ENCODE measurements at places on chromosomes 2 and 18.
A peak's percentile ranks its signal among the peaks of the same experiment; 100 is the strongest.

- DNase-seq, result peak; percentile 44
These were observed 1.1 kb upstream of the RNU4ATAC start for GRCh38 chr2:121529439-121530211.

DNA sequence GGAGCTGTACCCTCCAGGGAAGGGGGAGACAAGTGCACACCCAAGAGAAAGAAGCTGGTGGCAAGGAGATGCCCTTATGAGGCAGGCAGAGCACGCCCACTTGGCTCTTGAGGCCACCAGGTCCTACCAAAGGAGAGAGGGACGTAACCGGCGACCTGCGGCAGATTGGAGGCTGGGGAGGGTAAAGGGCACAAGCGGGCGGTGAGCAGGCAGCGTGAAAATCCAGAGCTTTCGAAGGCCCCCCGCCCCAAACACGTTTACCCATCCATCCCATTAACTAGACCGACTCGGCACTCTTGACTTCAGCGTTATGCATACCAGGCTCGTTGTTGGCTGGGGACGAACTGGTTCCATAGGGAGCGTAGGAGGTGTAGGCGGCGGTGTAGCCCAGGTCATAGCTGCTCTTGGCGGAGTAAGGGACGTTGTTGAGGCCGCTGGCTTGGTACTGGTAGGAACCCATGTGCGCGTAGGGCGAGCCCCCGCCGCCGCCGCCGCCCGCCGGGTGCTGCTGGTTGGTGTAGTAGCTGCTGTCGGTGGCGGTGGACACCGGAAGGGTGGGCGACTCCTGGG lies 794 bp downstream of the DLX2 start:
- DNase-seq, result peak; percentile 66

DNA sequence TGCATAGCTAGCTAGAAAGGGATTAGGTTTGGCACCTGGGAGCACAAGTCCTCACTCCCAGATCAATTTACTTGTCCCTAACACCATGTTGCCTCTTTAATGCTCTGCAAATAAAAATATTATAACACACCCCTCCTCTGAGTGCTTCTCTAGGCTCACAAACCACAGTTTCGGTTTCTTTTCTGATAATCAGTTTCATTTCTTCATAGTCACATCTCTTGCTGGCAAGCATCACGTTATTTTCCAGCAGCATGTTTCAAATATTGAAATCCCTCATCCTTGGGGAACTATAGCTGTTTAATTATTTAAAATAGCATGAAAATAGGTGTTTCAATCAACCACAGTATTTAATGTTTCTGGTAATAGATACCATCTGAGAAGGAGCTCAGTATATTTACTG lies 13.9 kb upstream of the SMCHD1 start:
- DNase-seq, result no peak

DNA sequence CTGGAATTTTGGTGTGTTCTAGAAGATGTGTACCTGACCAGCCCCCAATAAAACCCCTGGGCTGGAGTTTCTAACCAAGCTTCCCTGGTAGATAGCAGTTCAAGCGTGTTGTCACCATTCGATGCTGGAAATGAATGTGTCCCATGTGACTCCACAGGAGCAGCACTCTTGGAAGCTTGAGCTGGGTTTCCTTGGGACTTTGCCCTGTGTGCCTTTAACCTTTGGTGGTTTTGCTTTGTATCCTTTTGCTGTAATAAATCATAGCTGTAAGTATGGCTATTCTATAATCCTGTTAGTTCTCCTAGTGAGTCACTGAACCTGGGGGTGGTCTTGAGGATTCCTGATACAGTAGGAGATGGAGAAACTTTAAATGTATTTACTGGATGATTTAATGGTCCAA lies 65.2 kb downstream of the KLHL14 start:
- no peak for DNase-seq

GRCh38 chr2:236259371-236259770 lies 4.8 kb downstream of the ASB18 start:
- DNase-seq, result no peak

GRCh38 chr18:75111760-75112159 lies 97.2 kb downstream of the PTGR3 start:
- no peak for DNase-seq

DNA sequence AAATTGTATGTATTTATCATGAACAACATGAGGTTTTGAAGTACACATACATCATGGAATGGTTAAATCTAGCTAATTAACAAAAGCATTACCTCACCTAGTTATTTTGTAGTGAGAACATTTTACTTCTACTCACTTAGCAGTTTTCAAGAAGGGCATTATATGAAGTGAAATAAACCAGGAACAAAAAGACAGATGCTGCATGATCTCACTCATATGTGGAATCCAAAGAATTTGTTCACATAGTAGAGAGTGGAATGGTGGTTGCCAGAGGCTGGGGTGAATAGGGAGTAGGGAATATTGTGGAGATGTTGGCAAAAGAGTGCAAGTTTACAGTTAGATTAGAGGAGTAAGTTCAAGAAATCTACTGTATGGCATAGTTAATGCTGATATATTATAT lies 292.0 kb downstream of the ASXL3 start:
- no peak for DNase-seq

DNA sequence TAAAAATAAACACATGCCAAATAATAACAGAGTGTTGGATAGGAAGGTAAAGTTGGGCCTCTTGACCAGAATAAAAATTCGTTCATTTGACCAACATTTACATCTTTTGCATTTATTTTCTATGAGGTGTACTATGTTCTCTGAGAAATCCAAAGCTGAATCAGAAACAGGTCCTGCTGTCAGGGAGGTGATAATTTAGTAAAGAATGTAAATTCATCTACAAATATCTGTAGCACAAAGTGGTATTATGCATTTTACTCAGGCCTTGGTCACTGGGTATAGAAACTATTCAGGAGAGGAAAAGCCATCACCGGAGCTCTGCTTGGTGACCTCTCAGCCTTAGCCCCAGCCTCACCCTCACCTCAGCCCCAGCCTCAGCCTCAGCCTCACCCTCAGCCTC lies 208.9 kb downstream of the SPP2 start:
- no peak for DNase-seq

DNA sequence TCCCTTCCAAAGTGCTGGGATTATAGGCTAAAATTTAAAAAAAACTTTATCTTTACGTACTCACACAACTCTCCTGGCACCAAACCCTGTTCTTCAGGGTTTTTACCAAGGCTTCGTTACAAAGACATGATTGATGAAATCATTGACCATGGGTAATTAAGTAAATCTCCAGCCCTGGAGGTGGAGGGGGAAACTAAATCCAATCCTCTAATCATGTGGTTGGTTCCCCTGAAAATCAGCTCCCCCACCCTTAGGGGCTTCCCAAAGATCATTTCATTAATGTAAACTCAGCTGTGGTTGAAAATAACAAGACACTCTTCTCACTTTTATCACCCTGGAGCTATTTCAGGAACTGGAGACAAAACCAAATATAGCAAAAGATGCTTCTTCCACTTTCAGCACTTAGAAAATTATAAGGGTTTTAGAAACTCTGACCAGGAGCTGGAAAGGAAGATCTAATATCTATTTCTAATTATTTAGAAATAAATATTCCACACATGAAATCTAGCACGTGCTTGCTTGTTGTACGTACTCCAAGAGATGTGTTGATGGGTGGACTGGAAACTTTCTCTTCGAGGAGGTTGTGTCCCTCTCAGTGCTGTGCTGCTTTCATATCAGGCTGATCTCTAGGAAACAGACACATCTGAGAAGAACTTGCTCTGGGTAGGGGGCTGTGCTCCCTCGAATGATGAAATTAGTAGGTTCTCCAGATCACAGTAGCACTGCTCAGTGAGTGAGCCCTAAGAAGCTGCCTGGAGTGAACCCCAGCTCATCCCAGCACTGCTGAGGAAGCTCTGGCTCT lies 67.2 kb downstream of the SMAD4 start:
- DNase-seq, result no peak

DNA sequence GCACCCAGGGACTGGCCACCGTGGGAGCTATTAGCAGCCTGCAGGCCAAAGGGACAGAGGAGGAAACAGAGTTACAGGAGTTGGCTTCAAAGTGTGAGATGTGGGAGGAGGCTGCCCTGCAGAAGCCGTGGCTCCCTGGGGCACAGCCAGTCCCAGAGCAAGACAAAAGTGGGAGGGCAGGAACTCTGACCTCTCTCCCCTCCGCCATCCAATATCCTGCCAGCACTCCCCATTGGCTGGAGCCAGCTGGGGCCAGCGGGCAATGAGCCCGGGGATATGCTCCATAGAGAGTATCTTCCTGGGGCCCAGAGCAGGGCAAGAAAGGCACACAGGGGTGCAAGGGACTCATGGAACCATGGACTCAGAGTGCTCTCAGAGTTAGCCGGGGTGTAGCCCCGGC lies 143.1 kb downstream of the INHBB start:
- DNase-seq, result no peak

DNA sequence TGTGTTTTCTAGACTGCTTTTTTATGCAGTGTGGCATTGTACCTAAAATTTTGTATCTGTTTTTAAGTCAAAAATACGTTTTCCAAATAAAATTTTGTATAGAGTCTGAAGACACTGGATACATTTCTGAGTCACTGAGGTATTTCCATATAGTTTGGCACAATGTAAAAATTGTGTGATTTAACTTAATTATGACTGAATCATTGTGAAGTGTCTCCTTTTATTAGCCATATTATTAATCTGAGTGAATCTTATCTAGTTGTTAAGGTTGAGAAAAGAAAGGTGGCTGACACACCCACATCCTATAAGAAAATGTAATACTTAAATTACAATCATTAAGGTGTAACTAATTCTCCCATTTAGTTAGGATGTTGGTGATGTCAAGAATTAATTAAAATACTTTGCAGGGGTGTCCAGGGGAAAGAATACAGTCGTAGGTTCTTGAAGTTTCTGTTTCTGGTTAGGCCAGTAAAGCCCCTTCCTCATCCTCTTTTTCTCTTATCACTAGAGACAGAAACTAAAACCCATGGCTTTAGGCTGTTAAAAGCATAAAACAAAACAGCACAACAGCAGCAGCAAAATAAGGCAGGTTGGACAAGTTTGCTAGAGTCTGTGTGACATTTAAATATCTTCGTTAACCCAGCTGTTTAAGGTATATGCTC lies 71.6 kb downstream of the UBE2E3 start:
- no peak for DNase-seq

- no peak for DNase-seq
These were observed 10.1 kb upstream of the APOB start for GRCh38 chr2:21054011-21054410.

- no peak for DNase-seq
These were observed 57.4 kb downstream of the KCNE4 start for GRCh38 chr2:223109341-223109740.

DNA sequence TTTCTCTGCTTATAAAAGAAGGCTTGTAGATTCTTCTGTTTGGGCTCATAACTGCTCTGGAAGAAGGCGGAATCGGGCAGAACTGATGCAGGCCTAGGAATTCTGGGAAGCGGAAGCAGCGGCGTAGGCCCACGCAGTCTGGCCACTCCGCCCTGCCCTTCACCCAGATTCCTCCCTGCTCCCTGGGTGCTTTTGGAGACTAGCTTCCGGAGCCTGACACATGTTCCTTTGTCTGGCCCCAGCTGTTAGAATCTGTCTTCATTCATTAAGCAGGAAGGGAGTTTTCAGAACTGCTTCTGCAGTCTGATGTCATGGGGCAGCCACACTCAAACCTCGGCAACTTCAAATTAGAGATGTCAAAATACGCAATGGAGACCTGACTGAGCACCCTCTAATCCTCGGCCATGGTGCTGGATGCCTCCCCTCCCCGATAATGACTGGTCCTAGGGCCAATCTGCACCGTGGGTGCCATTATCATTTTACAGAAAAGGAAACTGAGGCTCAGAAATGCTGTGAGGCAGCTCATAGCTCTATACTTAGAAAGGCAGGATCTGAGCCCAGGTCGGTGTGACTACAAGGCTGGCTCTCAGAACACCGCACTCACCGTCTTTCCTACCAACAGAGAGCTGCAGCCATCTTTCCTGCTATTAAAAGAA lies 275.7 kb downstream of the MYCN start:
- DNase-seq, result no peak

- no peak for DNase-seq
These were observed 87.2 kb downstream of the RHOB start for GRCh38 chr2:20533993-20534622.

- DNase-seq, result no peak
These were observed 312.5 kb downstream of the ERBB4 start for GRCh38 chr2:212226114-212226513.

- no peak for DNase-seq
These were observed 152.2 kb downstream of the PID1 start for GRCh38 chr2:229118927-229119326.

GRCh38 chr2:146978577-146979555 lies 866.0 kb upstream of the ACVR2A start:
- DNase-seq, result no peak

GRCh38 chr2:148451046-148451445 lies 193.5 kb upstream of the EPC2 start:
- DNase-seq, result no peak

- DNase-seq, result no peak
These were observed 178.1 kb downstream of the MGAT5 start for GRCh38 chr2:134431838-134432434.

DNA sequence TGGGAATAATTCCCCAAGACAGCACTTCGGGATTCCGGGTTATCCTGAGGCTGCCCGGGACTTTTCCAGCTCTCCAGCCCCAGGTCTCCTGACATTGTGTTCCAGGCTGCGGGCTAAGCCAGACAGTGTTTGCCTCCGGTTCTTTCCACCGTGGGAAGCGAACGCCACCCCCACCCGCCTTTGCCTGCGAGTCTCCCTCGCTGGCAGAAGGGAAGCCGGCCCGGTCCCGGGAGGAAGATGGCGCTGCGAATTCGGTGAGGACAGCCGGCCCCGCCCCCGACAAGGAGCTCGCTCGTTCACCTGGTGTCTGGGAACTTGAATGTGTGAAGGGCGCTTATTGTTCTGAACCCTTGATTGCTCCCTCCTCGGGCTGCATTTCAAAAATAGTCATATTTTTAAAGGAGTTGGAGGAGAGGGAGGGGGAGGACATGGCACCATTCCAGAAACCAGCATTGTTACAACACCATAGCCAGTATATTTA lies 2.9 kb downstream of the LRATD1 start:
- peak; percentile 88 for DNase-seq

- no peak for DNase-seq
These were observed 373.2 kb downstream of the GALNT13 start for GRCh38 chr2:154244932-154245331.

- DNase-seq, result no peak
These were observed 13.5 kb upstream of the SFXN5 start for GRCh38 chr2:73084971-73085370.

DNA sequence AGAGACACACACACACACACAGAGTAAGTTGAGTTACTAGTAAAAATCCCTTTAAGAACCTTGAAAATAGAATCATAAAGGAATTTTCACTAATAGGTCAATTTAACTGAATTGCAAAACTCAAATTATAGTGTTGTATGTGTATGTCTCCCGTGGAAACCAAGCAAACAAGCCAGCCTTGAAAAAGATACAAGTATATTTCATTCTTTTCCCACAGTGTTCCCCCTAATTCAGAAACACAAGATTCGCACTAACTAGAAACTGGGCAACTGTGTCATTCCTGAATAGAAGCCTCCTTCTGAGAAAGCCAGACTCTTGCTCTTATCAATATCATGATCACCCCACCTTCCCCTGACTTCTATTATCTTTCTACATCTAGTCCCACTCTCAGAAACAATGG lies 229.5 kb downstream of the PIEZO2 start:
- no peak for DNase-seq

Measured in NCI-H748 treated with DMSO at 0.1 percent for 48 hours (cell line).